ENCODE measurements at places on chromosomes 3 and 15.

DNA sequence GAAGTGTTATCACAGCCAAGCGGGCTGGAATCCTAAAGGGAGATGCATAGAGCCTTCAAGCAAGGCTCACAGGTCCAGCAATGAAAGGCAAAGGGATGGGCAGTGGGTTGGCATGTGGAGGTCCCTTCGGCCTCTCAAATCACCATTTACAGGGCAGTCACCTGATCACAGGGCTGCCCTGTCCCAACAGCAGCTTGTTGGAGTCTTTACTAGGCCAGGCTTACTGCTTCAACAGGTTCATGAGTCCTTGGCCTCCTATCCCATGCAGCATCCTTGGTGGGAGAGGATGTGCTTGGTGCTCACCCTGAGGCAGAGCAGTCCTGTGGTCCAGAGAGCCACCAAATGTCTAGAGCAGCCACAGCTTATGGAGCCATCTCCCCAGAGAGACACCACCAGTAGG lies 24.2 kb upstream of the SKOR1 start:
- no peak for DNase-seq
- no peak overlapping the region for H3K27ac ChIP-seq
- H3K27me3 ChIP-seq: no peaks in the 10 kb centered on the region
- H3K36me3 ChIP-seq: peaks cover 10% of the 10 kb centered on the region

- H3K27ac ChIP-seq: no peak overlapping the region
- no peak overlapping the region for H3K4me3 ChIP-seq
- H3K27me3 ChIP-seq: no peaks in the 10 kb centered on the region
- no peaks in the 10 kb centered on the region for H3K36me3 ChIP-seq
- no peaks in the 10 kb centered on the region for H3K4me1 ChIP-seq
Measured at GRCh38 chr3:74353039-74353438, 261.4 kb downstream of the CNTN3 start.

GRCh38 chr3:42658771-42659390 lies 5.4 kb downstream of the ZBTB47 start:
- H3K4me3 ChIP-seq: no peak overlapping the region
- no peak overlapping the region for H3K27ac ChIP-seq
- DNase-seq: no peak
- no peaks in the 10 kb centered on the region for H3K27me3 ChIP-seq
- peaks cover 23% of the 10 kb centered on the region for H3K4me1 ChIP-seq

- no peak overlapping the region for H3K27ac ChIP-seq
- H3K27me3 ChIP-seq: no peaks in the 10 kb centered on the region
- no peak overlapping the region for H3K4me3 ChIP-seq
- no peak for DNase-seq
Measured at GRCh38 chr3:106428565-106428994, 559.8 kb upstream of the CBLB start.

- no peaks in the 10 kb centered on the region for H3K27me3 ChIP-seq
- no peak overlapping the region for H3K4me3 ChIP-seq
- no peak overlapping the region for H3K27ac ChIP-seq
- H3K4me1 ChIP-seq: peaks cover 4% of the 10 kb centered on the region
Measured at GRCh38 chr3:178655488-178655887, 119.3 kb downstream of the KCNMB2 start.

GRCh38 chr3:96813820-96814650 lies at the start of gene EPHA6:
Gene EPHA6 (plus strand): TSS chr3:96814594.
- H3K36me3 ChIP-seq: no peaks in the 10 kb centered on the region
- H3K27ac ChIP-seq: peak within 1 kb of the TSS; percentile 77
- H3K4me3 ChIP-seq: peak within 1 kb of the TSS; percentile 65

DNA sequence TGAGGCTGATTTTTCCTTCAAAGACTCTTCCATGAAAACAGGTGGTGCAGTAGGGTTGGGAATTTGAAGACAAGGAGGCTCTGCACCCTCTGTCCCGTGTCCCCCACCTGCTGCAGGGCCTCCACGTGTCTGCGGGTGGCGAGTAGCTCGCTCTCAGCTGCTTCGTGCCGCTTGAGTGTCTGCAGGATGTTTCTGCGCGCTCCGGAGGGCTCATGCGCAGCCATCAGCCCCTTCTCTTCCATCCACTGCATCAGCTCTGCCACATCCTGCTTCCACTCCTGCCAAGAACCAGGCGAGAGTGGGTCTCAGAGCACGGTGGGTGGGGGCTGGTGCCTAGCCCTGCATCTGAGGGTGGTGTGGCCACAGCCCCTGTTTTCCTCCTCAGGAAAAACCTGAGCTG lies 17.8 kb downstream of the SPTBN5 start:
- no peak overlapping the region for H3K27ac ChIP-seq
- no peak overlapping the region for H3K4me3 ChIP-seq
- DNase-seq: no peak
- H3K27me3 ChIP-seq: no peaks in the 10 kb centered on the region
- H3K36me3 ChIP-seq: no peaks in the 10 kb centered on the region
- H3K4me1 ChIP-seq: peaks cover 14% of the 10 kb centered on the region

Measured in stomach (tissue), 19 donors.